ENCODE measurements at places on chromosomes 3 and 15. TPM values are rescaled to one million over a fixed set of nuclear protein-coding genes. Genes with fewer than 3 reads are reported as not detected.

The CD86 gene
- total RNA-seq = 5.4 TPM

The STAB1 gene
- total RNA-seq = 108 TPM

The STRA6 gene
- 0.42 TPM for total RNA-seq

The LRRC49 gene
- total RNA-seq = 48.3 TPM

The TIGIT gene
- total RNA-seq = not detected

The PARP16 gene
- 5.7 TPM for total RNA-seq

The PP2D1 gene
- not detected for total RNA-seq

The LDHAL6B gene
- total RNA-seq = not detected

DNA sequence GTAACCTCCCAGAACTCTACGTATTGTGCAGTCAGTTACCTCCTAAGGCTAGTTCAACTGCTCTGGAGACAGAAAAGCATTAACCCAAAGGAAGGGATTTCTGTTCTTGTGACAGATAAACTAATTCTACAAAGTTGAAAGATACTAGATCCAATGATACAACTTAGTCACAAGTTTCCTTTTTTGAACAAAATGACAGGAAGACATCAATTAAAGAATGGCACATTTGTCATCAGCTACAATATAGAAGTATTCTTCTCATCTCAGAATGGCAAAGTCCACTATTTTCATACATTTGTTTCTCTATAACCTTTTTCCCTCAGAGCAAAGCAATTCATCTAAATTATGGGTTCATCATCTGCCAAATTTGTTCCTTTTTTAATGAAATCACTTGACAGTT, 43.7 kb downstream of the ISL2 start:
- DNase-seq = no peak

GRCh38 chr3:43997788-43998369, 243.8 kb upstream of the TOPAZ1 start:
- DNase-seq = no peak

- DNase-seq = no peak
Observed at GRCh38 chr15:65773386-65774111, 18.5 kb downstream of the DENND4A start.

DNA sequence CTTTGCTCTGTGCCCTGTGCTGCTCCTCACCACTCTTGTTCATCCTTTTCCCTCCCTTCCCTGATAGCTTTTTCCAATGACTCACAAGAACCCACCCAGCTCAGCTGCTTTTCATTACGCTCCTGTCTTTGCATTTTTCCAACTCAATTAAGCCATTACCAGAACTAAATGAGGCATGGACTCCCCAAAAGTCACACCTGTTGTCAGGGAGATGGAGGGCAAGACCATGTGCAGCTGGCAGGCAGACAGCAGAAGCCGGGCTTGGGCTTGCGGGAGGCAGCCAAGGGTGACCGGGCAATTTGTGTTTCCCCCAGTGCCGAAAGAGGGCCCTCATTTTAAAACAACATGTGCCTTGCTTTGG, 64.3 kb downstream of the CASR start:
- DNase-seq = no peak

All from right cardiac atrium (tissue), 5 donors.